ENCODE measurements at places on chromosomes 1 and 21.

GRCh38 chr1:178563099-178563820 is 50.4 kb downstream of the TEX35 start:
- no peak for DNase-seq

GRCh38 chr1:158203693-158204457 is 23.2 kb downstream of the CD1D start:
- DNase-seq = no peak

DNA sequence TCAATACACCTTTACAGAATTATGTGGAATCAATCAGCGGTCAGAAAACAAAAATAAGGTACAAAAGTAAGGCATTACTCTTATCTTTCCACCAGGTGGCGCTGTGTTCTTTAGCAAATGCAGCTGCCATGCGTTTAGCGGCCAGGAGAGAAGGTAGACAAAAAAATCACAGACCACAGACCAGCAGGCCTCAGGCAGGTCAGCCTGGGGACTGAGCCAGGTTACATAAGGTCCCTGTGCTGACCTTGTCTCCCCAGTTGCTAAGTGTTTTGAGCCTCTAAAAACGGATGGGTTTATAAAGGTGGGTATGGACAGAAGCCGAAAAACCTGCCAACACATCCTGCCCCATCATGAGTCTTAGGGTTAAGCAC is 2.8 kb downstream of the RGS16 start:
- DNase-seq = no peak

GRCh38 chr1:119966681-119967080 is 70.4 kb upstream of the ADAM30 start:
- no peak for DNase-seq

DNA sequence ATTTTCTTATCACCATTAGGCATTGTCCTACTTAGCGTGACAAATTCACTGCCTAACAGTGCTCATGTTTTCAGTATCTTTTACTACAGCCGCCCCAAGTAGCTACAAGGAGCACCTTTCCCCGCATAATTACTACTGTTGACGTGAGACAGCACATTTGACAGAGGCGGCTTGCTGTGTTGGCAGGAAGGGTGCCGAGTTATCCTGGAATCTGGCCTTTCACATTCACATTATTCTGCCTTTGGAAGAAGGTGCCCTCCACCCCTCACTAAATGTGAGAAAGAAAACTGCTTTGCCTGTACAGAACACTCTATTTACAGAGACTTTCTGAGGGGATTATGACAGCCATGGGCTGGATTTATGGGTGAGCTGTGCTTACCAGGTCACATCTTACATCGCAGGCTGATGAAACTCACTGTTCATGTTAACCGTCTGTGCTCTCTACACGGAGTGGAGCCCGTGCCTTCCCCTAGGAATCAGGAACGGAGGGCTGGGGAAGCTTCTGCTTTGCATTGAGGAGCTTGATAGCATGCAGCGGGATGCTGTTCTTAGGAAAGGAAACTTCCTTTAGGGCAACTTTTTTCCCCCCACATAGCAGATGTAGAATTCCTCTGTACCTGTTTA is 148.0 kb upstream of the ZRANB2 start:
- no peak for DNase-seq

- DNase-seq = no peak
Measured at GRCh38 chr1:237386362-237387143, 344.6 kb downstream of the RYR2 start.

DNA sequence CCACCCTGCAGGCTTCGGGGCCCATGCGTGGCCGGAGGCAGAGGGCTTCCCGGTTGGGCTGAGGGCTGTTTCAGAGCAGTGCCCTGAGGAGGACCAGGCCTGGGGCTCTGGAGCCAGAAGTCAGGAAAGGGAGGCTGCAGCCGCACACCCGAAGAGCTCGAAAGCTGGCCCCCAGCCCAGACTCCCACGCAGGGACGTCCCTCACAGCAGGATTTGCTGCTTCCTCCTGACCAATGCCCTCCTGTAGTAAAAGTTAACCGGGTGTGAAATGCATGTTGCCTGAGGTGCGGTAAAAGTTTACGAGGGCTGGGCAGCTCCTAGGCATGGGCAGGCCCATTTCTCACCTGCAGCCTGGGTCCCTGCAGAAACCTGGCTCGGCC is 101.5 kb upstream of the ARHGEF16 start:
- DNase-seq = no peak

DNA sequence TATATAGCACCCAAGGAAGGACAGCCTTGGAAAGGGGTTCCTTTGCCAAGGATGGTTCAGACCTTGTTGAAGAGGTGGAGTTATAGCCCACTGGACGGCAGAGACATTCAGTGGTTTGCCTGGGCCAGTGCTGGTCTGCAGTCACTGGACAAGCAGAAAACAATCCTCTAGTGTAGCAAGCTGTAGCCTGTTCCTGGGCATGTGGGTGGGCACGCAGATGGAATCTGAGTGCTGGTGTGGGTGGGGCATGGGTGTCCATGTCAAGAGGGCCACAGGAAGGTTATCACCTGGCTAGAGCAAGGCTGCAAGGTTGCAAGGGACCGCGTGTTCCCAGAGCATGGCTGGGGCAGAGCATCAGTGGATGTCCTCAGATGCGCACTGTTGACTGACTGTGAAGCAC is 244.7 kb downstream of the PTPRU start:
- no peak for DNase-seq

GRCh38 chr1:44323947-44324346 is 31.1 kb downstream of the ERI3 start:
- no peak for DNase-seq

GRCh38 chr1:95146637-95147036 is 29.5 kb downstream of the TLCD4 start:
- DNase-seq = no peak

DNA sequence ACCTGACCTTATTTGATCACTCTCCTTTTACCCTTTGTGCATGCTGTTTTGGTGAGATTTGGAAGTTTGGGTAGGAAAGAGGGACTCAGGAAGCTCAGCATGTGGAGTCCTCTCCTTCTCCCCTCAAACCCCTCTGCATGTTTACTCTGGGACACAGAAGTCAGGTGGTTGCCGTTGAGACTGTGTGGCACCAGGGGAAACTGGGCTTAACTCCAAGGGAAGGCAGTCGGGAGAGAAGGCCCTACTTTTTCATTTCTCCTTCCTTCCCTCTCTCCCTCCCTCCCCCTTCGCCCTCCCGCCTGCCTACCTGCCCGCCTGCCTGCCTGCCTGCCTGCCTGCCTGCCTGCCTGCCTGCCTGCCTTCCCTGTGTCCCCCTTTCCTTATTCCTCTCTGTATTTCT is 34.8 kb upstream of the TTC22 start:
- DNase-seq = no peak

DNA sequence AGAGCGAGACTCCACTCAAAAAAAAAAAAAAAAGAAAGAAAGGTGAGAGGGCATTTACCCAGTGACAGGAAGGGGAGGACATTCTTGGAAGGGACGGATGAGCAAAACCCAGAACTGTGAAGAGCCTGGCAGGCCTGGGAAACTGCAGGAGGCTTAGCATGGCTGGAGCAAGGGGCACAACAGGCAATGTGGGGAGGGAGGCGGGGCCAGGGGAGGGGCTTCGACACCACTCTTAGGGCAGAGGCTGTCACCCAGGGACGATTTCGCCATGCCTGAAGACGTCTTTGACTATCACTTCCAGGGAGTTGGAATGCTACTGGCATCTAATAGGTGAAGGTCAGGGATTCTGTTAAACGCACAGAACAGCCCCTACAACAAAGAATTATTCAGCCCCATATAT is 184.0 kb downstream of the HUNK start:
- no peak for DNase-seq

GRCh38 chr1:12769976-12770505 is 3.5 kb upstream of the PRAMEF12 start:
- no peak for DNase-seq

GRCh38 chr1:90114521-90115141 is 119.7 kb downstream of the ZNF326 start:
- DNase-seq = no peak

DNA sequence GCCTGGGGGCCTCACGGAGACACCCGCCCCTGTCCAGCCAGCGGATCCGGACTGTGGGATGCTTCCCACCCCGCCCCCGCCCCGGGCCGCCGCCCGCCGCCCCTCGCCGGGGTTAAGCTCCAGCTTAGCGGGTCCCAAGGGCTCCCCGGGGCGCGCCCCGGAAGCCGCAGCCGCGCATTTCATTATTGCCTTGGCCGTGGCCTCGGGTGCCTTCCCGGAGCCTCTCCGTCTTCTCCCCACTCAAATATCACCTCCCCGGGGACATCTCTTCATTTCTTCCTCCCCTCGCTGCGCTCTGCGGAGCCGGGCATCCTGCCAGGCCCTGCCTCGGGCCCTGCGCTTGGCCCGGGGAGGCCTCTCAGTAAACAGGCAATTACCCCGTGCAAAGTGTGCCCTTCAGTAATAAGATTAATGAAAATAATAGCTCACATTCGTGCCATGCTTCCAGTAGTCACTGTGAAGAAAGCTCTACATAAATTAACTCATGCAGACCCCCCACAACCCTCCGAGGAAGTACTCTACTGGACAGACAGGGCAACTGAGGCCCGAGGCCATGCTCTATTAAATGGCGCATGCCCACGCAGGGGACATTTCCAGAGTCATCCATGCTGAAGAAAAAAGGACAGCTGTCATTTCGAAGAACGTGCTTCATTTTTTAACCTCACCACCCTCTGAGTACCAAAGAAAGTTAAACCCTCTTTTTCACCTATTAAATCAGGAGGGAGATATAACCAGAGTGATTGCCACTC is 49.9 kb upstream of the LAPTM5 start:
- DNase-seq = no peak

DNA sequence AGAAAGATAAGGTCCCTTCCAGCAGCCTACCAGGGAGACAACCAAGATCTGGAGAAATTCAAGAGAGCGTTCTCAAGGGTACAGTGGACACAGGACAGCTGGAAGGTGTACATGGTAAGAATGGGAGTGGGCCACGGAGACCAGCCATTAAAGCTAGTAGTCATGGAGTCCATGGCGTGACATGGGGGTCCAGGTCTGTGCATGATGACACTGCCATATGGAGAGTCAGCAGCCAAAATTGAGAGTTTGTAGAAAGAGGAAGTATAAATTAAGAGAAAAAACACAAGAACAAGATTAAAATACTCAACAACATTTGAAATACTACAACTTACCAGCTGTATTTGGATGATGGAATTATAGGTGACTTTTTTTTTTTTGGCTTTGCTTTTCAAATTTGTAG is 7.9 kb upstream of the LORICRIN start:
- DNase-seq = no peak

DNA sequence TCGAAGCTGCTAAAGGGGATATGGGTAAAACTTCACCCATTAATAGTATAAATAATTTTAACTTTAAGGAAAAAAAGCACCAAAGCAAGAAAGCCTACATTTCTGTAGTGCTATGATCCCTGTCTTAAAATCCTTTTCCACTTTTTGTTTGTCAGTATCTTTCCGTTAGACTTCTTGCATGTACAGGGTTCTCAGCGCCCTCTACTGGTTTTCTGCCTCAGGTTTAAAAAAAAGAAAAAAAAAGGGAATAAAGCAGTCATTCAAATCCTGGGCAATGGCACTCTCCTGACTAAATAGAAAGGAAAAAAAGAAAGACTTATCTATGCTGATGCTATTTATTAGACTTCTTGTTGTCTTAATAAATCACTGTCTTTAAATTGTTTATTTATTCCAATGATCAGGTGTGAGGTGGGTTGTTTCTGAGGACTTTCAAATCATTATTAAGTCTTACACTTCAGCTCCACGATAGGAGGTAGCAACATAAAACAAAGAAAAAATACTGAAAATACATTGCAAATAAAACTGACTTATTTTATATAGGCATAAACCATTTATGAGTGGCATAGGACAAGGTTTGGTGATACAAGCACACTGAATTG is 475.4 kb upstream of the NR5A2 start:
- no peak for DNase-seq

GRCh38 chr1:193221651-193222050 is 35.2 kb upstream of the B3GALT2 start:
- DNase-seq = no peak

DNA sequence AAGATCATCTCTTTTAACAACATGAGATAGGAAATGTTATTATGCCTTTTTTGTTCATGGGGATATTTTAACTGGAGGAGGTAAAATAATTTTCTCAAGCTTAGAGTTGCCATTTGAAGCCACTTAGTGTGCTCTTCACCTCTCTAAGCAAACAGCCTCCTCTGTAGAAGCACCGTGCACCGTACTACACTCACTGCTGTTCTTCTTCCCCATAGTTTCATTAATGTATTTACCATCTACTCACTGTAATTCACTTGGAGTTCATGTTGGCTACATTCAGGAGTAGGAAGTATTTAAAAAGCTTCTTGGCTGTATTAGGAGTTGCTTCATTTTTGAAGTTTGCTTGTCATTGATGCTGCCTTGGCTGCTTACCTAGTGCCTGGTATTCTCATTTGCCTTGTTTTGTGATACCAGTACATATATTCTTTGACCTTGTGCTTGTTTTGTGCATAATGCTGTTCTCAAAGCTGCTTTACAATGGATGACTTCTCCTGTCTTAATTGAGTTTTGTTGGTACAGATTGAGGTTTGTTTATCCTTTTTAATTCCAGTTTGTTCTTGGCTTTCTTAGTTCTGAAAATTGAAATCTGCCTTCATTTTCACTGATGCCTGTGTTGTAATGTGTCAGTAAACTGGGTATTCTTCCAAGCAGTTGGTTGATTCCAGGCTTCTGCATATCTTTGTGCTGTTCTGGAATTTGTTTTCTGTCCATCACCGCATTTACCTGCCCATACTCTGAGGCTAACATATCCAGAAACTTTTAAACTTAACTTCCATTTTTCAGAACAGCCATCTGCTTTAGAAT is 240.4 kb downstream of the HMCN1 start:
- no peak for DNase-seq

DNA sequence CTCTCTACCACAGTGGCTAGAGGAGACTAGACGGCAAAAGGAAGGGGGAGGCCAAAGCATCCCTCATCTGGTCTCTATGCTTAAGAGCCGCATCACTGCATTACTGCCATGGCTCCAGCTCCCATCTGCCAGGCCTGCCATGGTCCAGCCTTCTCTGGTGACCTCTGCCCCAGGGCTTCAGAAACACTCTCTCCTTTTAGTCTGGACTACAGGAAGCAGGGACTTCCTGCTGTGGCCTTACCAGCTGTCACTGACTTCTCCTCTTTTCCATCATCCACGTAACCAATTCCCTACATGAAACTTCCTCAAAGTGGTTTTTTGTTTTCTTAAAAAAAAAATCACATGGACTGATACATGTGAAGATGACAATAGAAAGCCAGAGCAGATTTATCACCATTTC is 323.1 kb upstream of the NFIA start:
- no peak for DNase-seq

GRCh38 chr1:160665330-160666078 is 18.7 kb upstream of the SLAMF1 start:
- DNase-seq = no peak

- no peak for DNase-seq
Measured at GRCh38 chr1:171969813-171970212, 128.5 kb downstream of the DNM3 start.
